ENCODE measurements at places on chromosomes 1 and 21.

GRCh38 chr1:113692824-113693431 lies 66.4 kb downstream of the PHTF1 start:
- no peak for DNase-seq

DNA sequence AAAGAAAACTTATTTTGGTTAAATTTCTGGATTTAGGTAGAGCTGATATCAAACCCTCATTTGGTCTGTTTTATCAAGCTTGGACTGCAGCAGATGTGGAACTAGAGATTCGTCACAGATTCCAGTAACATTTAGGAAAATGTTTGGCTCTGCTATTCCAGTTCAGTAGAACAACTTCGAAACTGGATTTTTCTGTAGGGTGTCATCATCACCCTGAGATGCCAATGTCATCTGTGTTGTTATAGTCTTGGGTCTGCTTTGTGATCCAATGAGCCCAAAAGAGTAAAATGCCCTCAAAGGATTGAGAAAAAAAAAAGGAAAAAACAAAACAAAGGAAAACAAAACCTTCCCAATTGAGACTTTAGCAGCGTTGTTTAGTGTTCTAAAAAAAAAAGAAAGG lies 55.4 kb downstream of the LAMC2 start:
- DNase-seq = no peak

DNA sequence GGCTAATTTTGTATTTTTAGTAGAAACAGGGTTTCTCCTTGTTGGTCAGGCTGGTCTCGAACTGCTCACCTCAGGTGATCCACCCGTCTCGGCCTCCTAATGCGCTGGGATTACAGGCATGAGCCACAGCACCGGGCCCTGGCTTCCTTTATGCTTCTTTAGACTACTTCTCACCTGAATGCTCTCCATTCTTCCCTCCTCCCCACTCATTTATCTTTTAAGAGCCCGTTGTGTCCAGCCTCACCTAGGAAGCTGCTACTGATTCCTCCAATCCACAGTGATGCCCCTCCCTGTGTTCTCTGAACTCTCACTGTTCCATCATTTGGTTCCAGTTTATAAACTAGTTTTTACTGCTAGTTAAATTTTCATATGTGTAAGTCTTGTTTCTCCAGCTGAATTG lies 44.9 kb upstream of the NR5A2 start:
- DNase-seq = no peak

GRCh38 chr1:178220094-178220493 lies 126.2 kb downstream of the RASAL2 start:
- DNase-seq = no peak

DNA sequence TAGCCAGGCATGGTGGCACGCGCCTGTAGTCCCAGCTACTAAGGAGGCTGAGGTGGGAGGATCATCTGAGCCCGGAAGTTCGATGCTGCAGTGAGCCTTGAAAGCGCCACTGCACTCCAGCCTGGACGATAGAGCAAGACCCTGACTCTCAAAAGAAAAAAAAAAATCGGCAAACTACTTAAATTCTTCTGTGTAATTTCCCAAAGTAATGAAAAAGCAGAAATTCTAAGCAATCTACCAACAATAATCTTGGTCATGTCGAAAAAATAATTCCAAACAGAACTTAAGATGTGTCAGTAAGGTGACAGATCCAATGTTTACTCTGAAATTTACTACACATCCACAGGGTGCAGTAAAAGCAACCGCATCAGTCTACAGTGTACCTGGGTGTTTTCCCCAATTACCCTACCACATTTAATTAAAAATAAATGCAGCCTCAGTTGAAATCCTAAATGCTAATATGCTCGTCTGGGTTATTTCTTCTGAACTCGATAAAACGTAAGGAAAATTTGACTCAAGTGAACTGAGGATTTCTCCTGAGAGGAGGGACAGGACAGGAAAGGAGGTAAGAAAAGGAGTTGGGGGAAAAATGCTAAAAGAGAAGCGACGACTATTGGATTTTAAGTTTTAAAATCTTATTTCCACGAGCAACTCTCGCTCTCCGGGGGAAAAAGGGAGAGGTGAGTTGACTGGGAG lies 801 bp downstream of the EPRS1 start:
- DNase-seq = no peak

- DNase-seq = no peak
Measured at GRCh38 chr1:81689531-81689941, 111.2 kb upstream of the ADGRL2 start.

DNA sequence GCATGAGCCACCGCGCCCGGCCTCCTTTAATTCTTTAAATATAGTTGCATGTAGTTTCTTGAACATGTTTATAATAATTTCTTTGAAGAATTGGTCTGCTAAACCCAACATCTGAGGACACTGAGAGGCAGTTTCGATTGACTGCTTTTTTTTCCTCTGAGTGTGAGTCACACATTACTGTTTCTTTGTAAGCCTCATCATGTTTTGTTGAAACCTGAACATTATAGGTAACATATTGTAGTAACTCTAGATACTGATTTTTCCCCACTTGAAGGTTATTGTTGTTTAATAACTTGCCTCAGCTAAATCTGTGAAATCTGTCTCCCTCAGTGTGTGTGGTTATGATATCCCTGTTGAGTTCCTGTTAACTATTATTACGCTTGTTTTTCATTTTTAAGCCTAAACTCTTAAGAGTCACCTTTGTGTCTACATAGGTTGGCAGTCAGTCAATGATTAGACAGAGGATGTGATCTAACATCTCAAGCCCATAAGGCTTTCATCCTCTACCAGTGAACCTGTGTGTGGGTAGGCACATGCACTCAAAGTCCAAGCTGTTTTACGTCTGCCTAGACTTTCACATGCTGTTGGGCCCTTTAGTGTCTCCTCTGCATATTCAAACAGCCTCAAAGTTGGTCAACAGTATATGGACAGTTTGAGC lies 155.5 kb downstream of the KCNH1 start:
- no peak for DNase-seq

DNA sequence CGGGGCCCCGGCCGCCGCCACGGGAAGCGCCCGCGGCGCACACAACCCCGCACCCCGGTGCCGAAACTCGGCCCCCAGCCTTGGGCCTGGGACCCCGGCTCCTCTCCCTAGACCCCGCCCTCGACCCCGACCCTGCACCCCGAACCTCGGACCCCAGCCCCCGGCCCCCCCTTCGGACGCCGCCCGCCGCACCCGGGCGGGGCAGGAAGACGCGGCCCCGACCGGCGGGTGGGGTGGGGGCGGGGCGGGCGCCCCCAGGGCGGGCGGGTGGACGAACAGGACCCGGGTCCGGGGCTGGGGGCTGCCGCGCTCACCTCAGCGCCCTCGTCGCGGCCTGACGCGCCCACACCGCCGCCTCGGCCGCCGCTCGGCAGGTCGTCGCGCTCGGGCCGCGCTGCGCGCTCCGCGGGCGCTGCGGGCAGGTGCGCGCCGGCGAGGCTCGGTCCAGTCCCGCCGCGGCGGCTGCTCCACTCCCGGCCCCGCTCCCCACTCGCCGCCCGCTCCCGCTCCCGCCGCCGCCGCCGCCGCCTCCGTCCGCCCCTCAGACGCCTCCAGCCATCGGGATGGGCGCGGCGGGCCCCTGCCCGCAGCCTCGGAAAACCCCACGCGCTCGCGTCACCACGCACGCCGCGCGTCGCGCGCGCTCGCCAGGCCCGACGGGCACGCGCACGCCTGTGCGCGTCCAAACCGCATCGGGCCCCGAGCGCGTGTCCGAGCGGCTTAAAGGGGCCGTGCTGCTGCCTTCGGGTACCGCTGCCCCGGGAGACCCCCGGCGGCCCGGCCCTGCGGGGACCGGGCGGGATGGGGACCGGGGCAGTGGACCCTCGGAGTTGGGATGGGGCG lies at the start of gene GNB1:
TSS of gene GNB1 (minus strand) at position 582 of the 843 bp plus-strand sequence. CDS start 65,634 bp downstream, outside the sequence.
- peak; percentile 82 for DNase-seq

- DNase-seq = no peak
Measured at GRCh38 chr21:17690078-17690494, 77.4 kb upstream of the BTG3 start.

- no peak for DNase-seq
Measured at GRCh38 chr1:239795304-239795703, 296.4 kb upstream of the FMN2 start.

DNA sequence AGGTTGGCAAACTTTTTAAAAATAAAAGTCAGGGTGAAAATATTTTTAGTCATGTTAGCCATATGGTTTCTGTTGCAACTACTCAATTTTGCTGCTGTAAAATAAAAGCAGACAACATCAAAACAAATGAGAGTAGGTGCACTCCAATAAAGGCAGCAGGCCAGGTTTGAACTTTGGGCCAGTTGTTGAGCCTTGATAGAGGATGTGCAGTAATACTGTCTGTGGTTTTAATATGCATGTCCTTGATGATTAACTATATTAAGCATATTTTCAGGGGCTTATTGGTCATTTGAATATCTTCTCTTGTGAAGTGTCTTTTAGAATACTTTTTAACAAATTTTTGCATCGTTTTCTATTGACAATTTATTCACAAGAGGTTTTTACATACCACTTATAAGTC lies 1399.9 kb upstream of the B3GALT2 start:
- no peak for DNase-seq

GRCh38 chr1:234555390-234556024 lies 54.5 kb downstream of the IRF2BP2 start:
- DNase-seq = no peak

DNA sequence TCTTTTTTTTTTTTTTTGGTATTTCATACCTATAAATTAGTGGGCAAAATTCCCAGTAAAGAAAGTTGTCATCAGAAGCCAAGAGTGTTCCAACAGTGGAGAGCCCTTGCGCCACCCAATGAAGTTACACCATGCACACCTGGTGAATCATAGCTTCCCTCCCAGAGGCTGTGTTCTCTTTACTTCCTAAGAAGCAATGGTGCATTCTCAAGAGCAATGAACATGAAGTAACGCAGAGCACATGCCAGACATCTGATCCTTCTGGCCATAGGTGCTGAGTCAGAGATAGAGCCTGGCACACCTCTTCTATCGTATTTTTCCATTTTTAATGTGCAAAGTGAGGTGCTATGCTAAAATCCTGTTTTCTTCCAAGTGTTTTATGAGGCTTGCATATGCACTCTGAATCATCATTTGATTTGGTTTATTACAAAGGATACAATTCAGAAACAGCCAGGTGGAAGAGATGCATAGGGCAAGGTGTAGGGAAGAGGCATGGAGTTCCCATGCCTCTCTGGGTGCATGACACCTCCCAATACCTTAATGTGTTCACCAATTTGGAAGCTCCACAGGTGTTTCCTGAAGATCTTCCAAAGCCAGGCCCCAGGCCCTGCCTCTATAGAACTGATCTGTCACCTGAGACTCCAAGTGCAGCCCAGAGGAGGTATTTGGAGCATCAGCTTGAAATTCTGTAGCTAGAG lies 408.0 kb downstream of the SIPA1L2 start:
- DNase-seq = no peak

DNA sequence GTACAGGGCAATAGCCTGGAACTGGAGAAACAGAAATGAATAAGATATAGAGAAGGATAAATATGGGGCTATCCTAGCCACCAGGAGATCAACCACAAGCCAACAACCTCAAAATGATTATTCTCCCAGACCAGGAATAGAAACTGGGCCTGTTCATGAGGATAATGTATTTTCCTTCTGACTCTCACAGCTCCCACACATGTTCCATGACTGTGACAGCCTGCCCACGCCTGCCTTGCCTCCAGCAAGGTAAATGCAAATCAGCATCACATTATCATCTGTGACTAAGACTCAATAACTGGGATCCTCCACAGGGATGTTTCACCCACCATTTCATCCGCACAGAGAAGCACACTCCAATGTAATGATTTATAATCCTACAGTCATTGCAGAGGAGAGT lies 3.3 kb downstream of the ENSA start:
- DNase-seq = no peak

DNA sequence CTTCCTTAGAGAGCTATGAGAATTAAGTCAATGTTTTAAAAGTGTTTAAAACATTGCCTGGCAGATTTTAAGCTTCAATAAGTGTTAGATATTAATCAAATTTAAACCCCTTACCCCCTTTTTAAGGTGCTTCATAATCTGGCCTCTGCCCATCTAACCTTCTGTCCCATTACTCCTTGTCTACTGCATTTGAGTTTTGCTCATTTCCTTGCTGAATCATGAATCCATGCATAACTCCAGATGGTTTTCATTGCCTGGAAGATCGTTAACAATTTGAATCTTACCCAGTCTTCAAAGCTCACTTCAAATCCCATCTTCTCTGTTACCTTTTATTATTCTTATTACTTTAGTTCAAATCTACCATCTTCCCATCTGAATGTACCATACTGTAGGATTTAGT lies 4.6 kb downstream of the HJV start:
- DNase-seq = no peak

- DNase-seq = no peak
Measured at GRCh38 chr1:18009478-18009961, 98.1 kb upstream of the IGSF21 start.

- no peak for DNase-seq
Measured at GRCh38 chr21:41957991-41958766, 4.4 kb upstream of the C2CD2 start.

DNA sequence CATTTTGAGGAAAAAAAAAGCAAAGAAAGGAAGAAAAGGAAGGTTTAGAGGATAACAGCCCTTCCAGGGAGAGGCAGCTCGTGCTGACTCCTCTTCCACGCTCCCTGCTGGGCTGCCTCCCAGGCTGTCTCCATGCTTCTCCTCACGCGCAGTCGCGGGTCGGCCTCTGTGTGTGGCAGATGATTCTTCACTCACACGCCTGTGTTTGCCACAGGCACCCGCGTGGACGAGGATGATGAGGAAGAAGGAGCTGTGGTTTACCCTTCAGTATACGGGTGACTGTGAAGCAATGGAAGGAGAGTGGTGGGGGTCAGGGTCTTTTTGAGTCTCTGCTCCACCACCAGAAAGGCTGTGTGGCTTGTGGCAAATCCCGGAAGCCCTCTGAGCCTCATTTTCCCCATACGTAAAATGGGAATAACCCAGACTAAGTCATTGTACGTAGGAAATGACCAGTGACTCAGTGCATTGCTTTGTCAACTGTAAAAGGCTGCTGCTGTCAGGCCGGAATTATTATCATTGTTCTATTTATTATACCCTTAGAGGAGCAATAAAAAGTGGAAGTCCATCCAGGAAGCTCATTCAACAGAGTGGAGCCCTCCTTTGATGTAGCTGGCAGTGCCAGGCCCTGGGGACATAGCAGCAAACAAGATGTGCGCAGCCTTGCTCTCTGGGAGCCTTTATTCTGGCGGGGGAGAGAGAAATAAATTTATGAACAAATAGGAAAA lies 11.9 kb upstream of the SH2D2A start:
- no peak for DNase-seq

GRCh38 chr1:180623579-180624347 lies 8.1 kb upstream of the XPR1 start:
- no peak for DNase-seq

GRCh38 chr1:160641323-160642280 lies 5.2 kb downstream of the SLAMF1 start:
- DNase-seq = no peak

DNA sequence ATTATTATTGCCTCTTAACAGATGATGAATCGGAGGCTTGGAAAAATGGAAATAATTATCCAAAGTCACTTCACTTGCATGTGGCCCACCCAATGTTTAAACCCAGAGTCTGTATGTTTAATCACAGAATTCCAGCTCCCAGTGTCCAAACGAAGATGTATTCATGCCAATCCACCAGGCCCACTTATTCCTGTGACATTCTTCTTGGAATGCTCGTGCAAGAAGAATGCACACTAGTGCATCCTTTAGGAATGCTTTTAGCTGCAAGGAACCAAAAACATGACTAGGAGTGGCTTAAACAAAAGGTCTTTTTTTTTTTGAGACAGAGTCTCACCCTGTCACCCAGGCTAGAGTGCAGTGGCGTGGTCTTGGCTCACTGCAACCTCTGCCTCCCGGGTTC lies 8.9 kb upstream of the OPRD1 start:
- DNase-seq = no peak
